ENCODE measurements at places on chromosomes 5 and 9.

DNA sequence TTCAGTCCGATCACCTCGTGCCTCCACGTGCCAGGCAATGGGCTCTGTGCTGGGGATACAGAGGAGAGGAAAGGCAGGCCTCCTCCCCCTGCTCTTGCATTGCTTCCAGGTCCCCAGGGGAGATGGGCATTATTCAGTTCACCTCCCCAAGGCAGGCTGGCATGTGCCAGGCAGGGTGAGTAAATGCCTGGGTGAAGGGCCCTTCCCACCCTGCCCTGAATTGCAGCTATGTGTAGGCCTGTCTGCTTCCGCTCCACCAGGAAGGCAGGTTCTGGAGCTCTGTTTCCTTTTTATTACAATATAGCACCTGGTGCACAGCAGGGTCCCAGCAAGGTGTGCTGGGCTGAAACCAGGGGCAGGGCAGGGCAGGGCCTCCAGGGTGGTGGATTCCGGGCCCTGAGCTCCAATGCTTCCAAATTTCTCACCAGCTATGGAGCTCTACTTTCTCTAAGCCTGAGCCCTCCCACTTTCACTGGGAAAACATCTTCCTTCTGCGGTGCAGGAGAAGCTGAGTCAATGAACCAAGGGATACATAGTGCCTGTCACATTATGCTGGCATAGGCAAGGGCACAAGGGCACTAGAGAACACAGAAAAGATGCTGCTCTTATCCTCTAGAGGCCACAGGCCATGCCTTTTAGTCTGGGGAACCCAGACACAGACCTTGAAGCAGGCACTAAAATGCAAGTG is 42.0 kb downstream of the SHB start:
- no peak for DNase-seq

DNA sequence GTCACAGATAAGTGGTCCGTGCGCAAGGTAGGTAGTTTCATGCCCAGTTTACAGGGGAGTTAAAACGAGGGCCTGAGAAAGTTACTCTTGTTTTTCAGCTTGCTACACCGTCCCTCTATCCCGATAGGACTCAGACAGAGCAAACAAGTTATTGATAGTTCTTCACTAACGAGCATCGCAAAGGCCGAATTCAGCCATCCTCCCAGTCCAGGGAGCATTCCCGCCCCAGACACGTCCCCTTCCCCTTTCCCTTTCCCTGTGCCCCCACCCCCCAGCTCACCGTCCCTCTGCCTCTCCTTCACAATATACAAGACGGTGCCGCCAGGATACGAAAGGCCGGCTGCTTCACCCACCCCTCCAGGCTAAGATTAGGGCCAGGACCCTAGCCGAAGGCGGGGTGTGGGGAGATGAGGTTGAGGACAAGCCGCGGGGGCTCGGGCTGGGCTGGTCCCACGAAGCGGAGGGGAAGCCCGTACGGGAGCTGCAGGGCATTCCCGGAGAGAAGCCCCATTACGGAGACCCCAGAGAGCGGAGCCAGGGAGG is 599 bp downstream of the KIAA1191 start:
- DNase-seq: no peak

- no peak for DNase-seq
Observed at GRCh38 chr9:40884072-40884901, 244.2 kb downstream of the FOXD4L6 start.

DNA sequence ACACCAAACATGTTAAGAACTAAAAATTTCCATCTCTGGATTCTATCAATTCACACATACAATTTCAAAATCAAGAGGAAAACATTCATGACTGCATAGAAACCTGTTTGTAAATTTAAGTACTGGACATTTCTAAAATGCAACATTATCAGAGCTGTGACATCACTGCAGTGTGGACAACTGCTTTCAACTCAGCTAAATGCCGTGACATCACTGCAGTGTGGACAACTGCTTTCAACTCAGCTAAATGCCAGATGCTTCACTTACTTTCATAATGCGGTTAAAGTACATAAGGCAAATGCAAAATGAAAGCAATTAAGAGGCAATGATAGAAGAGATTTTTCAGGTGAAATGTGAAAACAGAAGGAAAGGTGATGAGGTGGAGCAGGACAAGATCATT is 161.5 kb downstream of the ARL15 start:
- DNase-seq: no peak

DNA sequence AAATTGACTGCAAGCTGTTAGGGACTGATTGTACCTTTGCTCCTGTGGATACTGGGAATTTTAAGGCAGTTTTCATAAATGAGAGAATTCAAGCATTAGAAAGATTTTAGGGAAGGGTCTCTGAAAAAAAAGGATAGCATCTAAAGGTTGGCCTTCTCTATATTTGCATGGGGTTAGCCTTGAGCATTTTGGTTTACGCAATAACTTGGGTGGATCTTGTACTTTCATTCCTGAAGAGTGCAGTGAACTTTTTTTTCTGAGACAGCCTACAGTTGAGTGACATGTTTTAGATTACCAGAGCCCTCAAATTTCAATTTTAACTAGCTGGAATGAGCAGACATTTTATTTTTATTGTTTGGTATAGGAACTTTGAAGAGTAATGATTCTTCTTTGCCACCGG is 91.6 kb upstream of the NR3C1 start:
- no peak for DNase-seq

DNA sequence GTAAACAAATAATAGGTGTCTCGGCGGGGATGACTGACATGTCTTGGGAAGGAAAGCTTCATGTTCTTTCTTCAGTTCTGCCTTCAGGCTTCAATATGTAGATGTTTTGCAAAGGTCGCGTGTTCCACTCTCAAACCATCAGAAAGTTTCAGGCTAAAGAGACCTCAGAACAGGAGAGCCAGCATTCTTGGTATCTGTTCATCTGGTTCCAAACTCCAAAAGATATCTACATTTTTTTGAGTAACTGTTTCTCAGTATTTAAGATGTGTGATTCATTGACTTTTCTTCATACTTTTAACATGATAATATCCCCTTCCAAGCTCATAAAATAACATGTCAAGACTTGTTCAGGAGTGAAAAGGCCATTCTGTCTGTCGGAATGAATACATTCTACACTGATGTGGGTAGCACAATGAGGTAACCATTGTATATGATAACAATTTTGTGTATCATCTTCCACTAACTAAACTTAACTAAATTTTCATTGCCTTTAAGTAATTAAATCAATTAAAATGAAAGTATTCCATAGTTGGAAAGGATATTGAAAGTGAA is 183.6 kb downstream of the CFAP90 start:
- DNase-seq: no peak

DNA sequence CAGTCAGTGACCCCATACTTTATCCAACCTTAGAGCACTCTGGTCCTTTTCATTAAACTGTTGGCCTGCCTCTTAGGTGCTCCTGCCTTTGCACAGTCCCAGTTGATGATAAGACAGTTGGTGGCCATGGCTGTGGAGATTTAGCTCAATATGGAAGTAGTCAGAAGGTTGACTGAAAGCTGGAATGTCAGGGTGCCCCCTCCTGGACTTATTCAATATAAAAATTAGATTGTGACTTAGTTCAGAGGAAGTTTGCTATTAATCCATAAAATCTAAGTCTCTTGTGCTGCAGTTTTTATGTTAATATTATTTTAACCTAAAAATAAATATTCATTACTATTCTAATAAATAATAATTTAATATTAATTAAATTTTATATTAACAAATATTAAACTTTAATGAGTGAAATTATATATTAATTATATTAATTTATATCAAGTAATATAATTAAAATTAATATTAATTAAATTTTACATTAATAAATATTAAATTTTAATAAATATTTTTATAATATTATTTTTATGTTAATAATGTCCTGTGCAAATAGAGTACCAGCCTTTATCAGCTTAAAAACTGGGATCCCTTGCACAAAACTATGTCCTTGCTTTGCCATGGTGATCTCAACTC is 77.7 kb upstream of the ADAMTSL1 start:
- no peak for DNase-seq

- no peak for DNase-seq
Observed at GRCh38 chr5:68253624-68254585, 38.3 kb downstream of the PIK3R1 start.

All from skeletal muscle cell (primary cell).